ENCODE measurements at places on chromosomes 3 and 15.
A peak's percentile ranks its signal among the peaks of the same experiment; 100 is the strongest.

DNA sequence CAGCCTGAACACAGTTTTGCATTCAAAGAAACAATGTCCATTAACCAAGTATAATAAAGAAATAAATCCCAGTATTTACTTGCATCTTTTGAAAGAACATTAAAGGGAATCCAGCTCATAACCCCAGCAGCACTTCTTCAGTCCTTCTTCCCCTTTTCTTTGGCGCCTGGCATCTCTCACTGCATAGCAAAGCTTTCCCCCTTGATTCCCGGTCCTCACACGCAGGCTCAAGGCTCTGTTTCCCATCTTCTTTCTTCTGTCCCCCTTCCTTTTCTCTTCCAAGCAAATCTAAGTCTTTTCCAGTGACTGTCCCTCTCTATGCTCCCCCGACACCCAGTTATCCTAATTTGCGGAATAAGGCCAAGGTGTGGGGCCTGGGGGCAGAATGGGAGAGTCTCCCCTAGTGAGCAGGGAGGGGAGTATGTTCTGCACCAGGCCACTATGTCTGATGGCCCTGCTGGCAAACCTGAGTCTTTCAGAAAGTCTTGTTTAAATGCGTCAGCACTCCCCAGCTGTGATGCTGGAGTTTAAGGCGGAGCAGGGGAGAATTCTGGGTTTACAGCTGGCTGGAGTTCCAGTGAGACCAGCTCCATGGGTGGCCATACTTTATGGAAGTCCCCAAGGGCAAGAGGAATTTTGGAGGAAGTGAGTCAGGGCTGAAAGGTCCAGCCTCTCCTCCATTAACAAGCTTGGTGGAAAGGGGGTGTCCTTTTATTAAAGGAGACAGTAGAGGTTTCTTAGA, 42.1 kb downstream of the GOLGA6A start:
- no peak for DNase-seq

DNA sequence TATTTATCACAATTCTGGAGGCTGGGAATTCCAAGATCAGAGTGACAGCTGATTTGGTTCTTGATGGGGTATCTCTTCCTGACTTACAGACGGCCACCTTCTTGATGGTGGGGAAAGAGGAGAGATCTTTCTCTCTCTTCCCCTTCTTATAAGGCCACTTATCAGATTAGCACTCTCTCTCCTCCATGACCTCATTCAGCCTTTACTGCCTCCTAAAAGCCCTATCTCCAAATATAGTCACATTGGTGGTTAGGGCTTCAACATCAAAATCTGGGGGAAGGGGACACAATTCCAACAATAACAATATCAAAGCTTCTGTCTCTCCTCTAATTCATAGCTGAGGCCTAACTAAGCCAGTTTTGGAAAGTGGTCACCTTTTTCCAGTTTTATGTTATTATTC, 91.7 kb upstream of the MBNL1 start:
- no peak for DNase-seq

DNA sequence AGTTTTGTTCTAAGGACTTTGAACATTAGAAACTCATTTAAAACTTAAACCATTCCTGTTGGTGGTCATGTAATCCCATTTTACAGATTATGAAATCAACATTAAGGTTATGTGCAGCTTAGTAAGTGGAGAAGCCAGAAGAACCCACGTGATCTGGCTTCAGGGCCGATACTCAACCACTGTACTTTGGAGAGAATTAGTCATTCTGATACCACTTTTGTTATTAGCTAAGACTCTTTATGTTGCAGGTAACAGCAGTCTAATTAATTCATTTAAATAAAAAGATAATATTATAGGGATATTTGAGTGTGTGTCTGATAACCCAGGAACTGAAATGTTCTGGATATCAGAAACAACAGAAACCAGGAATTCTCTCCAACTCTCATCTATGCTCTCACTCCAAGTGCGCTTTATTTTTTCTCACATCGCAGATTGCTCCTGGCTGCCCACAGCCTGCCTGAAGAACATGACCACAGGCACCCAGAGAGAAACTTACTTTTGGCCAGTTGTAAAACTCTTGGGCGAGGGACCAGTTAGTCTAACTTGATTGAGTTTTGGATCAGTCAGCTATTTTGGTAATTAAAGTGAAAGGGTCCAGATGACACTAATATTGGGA, 25.2 kb downstream of the UBE2E1 start:
- DNase-seq: peak; percentile 83

- DNase-seq: no peak
Measured at GRCh38 chr15:78749831-78750230, 61.4 kb downstream of the ADAMTS7 start.

DNA sequence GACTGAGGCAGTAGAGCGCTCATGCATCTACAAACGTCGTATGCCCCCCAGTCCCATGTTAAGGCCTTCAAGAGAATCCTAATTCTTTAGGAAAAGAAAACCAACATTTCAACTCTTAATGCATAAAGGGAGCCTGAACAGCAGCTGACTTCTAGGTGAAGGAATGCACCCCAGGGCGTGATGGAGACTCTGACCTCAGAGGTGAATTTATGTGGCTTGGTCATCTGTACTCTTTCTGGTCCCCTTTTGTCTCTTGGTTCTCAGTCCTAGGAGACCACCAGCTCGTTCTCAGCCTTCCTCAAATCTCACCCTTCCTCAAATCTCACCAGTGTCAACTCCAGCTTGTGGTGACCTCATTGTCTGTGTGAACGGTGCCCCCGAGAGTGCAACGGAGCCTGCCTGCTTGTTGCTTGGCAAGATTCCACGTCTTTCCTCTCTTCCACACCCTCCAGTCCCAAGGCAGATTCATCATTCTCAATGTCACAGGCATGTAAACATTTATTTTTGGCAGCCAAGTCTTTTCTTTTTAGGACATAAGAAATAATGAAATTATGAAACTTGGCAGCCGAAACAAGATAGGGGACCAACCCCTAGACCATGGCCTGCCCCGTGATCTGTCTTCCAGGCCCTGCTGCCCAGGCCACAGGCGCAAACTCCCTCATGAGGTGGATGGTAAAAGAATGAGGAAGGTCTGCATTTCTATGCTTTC, 166.2 kb downstream of the ADAMTS17 start:
- DNase-seq: no peak

DNA sequence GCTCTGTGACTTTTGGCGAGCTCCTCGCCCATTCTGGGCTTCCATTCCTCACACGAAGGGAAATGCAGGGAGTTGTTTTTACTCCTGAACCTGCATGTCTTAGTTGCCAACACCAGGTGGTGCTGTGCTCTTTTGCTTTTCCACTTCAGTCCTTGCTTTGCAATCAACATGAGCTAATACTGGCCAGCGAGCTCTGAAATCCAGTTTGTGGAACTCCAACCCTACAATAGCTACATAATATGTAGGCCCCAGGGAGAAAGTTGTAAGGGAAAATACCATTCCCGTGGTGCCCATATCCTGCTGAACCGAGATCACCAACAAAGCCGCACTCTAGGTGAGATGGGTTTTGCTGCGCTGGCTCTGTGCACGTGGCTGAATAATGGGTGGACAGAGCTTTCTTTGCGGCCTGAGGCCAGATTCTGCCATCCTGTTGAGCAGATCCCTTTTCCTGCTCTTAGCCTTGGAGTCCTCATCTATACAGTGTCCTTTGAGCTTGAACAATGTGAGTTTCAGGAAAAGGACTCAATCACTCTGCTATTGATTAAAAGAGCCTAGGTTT, 25.0 kb downstream of the LSM3 start:
- no peak for DNase-seq

DNA sequence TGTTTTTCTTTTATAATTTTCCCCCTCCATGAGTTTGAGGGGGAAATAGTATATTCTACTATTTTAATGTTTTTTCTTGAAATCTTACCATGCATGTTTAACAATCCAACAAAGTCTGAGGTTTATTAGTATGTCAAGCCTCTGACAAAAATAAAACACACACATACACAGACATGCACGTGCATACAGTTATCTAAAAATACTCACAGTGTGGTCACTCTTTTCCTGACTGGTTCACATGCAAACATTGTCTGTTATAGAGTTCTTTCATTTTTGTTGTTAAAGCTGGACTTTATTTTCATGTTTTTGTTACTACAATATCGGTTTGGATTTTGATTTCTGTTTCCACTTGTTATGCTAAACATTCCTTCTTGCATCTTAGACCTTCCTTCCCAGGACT, 236.6 kb downstream of the MFSD1 start:
- no peak for DNase-seq

DNA sequence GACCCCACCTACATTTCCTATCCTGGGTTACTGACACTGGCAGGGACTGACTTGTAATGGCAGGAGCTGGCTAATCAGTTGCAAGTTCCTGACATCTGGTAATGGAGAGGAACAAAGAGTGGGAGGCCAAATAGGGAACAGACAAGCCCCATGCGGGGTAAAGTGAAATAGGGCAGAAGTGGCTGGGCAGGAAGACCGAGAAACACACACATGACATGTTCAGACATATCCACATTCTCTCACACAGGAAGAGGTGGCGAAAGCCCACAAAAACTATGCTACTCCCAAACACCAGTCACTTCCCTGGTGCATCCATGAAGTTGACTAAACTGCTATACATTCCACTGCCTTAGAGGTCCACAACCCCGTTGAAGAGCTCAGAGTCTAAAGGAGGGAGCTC, 394.1 kb upstream of the TBL1XR1 start:
- DNase-seq: peak; percentile 35

GRCh38 chr3:127997016-127997415, 55.2 kb upstream of the SEC61A1 start:
- no peak for DNase-seq

DNA sequence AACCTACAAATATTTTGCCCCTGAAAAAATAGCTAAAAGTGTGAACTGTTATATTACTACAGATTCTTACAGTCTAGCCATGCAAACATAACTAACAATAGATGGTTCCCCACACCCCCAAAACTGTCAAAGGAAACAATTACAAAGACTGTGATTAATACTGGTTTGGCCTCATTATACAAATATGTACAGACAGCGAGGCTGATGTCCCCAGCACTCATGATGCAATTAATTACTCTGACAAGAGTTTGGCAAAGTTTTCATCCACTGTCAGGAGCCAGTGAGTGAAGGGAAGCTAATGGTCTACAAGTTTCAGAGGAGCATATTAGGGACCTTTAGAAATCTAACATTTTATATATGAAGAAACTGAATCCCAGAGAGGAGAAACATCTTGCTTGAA, 61.0 kb downstream of the HMG20A start:
- DNase-seq: no peak

- DNase-seq: no peak
Measured at GRCh38 chr15:55816017-55816416, 73.1 kb upstream of the PRTG start.

- peak; percentile 44 for DNase-seq
Measured at GRCh38 chr3:38346587-38347410, at the start of gene XYLB. Gene XYLB (plus strand): TSS chr3:38346785. CDS start chr3:38346869, 84 bp downstream.

Data from GM12878 (cell line).